Epithelial cell of prostate (primary cell): ENCODE measurements at places on chromosomes 12 and 14.

DNA sequence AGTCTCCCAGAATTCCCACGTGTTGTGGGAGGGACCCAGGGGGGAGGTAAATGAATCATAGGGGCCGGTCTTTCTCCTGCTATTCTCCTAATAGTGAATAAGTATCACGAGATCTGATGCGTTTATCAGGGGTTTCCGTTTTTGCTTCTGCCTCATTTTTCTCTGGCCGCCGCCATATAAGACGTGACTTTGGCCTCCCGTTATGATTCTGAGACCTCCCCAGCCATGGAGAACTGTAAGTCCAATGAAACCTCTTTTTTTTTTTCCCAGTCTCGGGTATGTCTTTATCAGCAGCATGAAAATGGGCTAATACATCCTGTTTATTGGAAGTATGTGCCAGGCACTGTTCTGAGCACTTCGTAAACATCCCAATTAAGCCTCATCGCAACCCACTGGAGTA lies 788 bp downstream of the KRT72 start:
- no peak for DNase-seq

- no peak for DNase-seq
Measured at GRCh38 chr12:10301103-10301502, 6.6 kb upstream of the KLRD1 start.

- DNase-seq = no peak
Measured at GRCh38 chr14:92456215-92457015, 57.2 kb upstream of the RIN3 start.

DNA sequence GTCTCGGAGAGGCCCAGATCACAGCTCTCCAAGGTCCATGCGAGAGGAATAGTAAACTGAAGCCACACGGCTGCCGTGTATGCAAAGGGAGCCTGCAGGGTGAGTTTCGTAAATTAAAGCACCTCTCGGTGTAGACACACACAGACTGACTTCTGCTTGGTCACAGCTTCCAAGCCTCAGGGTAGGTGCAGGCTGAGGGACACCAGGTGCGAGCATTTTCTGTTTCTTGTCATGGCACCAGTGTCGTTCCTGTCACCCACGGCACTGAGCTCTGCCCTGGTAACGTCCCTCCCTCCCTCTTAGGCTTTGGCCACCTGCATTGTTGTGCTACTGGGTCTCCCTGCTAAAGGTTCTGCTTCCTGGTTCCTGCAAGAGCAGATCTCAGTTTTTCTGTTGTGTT lies 76.2 kb upstream of the DYNC1H1 start:
- DNase-seq = no peak

DNA sequence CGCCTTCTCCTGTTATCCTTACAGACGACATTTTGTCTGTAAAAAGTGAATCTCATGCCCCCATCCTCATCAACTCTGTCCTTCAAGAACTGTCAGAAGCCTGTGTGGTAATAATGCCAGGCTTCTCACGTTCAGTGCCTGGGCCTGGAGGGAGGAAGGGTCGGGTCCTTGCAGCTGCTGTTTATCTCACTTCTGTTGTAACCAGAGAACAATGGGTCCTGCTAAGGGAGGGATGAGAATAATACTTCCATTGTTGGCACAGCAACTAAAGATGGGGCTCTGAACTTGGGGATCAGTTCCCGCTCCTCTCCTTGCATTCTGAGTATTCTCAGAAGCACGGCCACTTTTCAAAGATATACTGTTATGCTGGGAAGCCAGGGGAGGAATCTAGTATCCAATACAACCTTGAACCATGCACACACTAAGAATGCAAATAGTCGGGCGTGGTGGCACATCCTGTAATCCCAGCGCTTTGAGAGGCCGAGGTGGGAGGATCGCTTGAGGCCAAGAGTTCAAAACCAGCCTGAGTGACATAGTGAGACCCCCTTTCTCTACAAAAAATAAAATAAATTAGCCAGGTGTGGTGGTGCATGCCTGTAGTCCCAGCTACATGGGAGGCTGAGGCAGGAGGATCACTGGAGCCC lies 38.8 kb upstream of the NINJ2 start:
- DNase-seq = no peak

DNA sequence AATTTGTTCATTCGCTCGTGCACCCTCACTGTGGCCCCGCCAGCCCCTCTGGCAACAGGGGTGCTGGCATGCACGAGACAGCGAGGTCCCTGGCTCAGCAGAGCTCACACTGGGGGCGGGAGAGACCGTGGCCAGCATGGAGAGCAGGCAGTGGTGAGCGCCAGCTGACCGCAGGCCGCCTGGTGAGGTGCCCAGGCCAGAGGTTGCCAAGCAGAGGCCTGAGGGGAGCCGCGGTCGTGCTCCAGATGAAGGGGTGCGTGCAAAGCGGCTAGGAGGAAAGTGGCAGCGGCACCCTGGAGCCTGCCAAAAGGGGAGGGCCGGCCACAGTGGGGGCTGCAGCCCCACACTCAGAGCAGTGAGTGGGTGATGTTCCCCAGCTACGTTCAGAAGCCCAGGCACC lies 56.1 kb downstream of the CDC42BPB start:
- no peak for DNase-seq

DNA sequence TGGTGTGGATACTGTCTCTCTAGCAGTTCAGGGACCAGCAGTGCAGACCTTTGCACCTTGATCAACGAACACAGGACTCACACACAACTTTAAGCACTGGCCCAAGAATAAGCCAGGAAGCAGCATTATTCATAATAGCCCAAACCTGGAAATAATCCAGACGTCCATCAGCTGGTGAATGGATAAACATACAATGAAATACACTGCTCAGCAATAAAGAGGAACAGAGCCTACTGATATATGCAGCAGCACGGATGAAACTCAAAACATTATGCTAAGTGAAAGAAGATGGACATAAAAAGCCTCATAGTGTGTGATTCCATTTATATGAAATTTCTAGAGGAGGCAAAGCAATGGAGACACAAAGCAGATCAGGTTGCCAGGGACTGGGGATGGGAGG lies 303.9 kb upstream of the FKBP4 start:
- no peak for DNase-seq

DNA sequence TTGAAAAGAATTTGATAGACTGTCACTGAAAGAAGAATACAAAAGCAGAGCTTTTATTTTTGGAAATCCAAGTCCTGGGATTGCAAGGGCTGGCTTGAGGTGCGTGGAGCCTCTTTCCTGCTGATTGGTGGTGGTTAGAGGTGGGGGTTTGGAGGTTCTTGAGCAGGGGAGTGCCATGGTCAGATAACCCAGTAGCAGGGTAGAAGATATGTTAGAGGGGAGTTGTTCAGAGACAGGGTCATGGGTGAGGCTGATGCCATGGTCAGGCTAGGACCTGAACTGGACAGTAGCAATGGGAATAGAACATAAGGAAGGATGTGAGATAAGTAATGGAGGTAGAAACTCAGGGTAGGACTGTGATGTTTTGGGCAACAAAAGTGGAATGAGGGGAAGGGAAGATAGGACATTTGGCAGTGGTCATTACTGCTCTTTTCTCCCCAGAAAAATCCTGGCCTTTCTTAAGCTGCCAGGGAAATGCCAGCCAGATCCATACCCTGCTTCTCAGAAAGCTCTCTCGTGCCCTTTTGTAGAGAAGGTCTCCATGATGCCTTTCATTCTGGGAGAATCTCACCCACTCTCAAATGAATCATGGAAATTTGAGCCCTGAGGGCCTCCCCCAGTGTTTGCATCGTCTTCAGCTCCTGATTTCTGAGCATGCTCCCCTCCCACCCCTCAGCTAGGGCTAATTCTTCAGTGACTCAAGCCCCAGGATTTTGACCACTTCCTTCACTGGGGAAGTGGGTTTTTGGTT lies 9.5 kb downstream of the EMP1 start:
- DNase-seq = peak; percentile 64

- no peak for DNase-seq
Measured at GRCh38 chr12:53105256-53105655, 2.0 kb downstream of the SOAT2 start.

- DNase-seq = no peak
Measured at GRCh38 chr12:1318327-1319031, 275.9 kb downstream of the FBXL14 start.

- no peak for DNase-seq
Measured at GRCh38 chr12:49664591-49665239, 41.4 kb downstream of the PRPF40B start.

DNA sequence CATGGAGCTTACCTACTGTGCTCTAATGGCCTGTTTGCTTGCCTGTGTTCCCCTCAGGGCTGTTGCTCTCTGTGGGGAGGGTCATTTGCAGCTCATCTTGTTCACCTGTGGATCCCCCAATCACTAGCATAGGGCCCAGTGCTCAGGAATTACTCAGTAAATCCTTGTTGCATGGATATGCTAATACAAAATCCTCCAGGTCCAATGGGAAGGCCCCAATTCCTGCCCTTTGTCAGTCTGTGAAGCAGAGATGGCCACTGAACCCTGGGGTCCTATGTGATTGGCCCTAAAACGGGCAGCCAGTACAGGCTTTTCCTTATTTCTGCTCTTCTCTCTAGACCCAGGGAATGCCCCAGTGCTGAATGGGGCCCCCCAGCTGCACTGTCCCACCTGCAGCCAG lies 44.1 kb downstream of the FOS start:
- DNase-seq = no peak

DNA sequence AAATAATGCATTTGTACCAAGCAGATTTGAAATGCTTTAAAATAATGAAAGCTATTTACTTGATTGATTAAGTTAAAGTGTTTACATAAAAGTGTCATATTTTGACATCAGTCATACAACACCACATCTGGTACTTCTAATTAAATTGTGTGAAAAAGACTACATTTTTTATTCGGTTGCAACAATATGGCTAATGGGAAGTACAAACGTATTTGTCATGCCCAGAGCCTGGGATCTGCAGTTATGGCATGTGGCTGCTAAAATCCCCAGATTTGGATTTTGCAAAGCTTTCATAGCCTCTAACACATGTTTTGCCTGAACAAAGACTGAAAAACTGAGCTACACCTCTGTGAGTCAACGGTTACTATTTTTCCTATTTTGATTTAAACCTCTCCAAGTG lies 66.6 kb downstream of the LLPH start:
- no peak for DNase-seq

GRCh38 chr12:11811008-11811407 lies 161.5 kb downstream of the ETV6 start:
- DNase-seq = no peak

GRCh38 chr12:105162174-105162573 lies 54.6 kb downstream of the WASHC4 start:
- no peak for DNase-seq

GRCh38 chr12:32688786-32689185 lies 9.7 kb downstream of the DNM1L start:
- no peak for DNase-seq

DNA sequence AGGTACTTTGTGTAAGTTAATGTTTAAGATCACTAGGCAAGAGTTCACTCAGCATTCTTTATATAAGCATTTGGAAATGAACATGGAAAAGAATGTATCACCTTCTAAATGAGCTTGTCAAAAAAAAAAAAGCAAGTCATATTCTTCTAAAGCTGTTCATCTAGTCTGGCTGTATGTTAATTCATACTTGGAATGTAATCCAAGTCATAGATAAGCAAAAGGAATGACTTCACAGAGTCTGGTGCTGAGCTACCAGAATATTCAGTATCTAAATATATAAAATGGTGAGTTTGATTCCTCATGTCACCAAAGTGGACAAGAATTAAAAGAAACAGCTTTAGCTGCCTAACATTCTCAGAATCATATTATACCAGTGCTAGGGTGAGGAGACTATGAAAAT lies 4.9 kb downstream of the OR6C4 start:
- DNase-seq = no peak

- DNase-seq = no peak
Measured at GRCh38 chr12:41835556-41835955, 309.1 kb downstream of the GXYLT1 start.

- no peak for DNase-seq
Measured at GRCh38 chr12:14714437-14714836, 18.0 kb upstream of the GUCY2C start.

- no peak for DNase-seq
Measured at GRCh38 chr12:103773109-103773910, 67.7 kb downstream of the NT5DC3 start.

DNA sequence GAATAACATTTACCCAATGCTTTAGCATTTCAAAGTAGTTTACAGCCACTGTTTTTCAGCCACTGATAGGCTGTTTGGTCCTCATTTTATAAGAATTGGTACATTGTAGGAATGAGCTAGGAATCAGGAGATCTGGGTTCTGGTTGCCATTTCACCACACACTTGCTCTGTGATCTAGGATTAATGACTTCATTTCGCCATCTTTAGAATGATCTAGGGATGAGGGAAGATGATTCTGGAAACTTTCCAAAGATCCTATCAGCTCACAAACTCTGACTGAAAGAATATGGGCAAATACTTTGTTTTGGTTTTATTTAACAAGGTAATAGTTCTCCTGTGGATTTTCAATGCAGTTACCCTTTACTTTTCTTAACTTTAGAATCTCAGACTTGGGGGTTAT lies 155.0 kb downstream of the GCH1 start:
- no peak for DNase-seq

DNA sequence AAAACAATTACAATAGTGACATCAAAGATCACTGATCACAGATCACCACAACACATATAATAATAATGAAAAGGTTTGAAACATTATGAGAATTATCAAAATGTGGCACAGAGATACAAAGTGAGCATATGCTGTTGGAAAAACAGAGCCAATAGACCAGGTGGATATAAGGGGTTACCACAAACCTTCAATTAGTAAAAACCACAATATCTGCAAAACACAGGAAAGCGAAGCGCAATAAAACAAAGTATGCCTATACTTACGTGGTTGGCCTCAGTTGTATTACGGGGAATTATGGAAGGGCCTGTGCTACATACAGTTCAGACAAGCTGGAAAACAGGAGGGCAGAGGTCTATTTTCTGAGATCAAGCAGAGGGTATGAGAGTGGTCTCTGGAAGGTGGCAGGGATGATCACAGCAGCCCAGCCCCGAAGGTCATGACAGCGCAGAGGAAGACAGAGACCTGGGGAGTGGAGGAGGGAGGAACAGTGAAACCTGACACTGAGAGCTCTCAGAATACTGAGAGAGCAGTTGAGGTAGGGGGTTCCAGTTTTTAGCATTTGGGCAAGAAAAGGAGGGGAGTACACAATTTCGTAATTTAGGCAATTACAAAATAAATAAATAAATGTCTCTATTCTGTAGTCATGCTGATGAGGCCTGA lies 41.3 kb downstream of the IFNG start:
- DNase-seq = no peak

DNA sequence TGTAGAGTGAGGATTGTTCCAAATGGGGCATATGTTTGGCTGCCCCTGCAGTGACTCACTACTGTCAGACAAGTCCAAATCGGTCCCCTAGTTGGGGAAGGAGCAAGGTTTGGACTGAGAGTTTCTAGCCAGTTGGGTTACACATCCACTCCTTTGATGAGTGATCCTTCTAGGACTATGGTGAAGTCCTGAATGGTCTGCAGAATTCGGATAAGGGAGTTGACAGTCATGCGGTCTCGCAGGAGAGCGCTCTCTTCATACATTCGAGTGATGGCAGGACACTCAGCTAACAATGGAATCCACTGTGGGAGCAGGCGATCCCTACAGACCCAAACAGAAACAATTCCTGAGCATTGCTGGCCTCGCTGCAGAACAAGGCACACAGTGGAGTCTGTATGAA lies 61.5 kb upstream of the SINHCAF start:
- DNase-seq = no peak

- peak; percentile 20 for DNase-seq
Measured at GRCh38 chr14:55749201-55749812, 169.3 kb downstream of the KTN1 start.
